ENCODE measurements at places on chromosomes 5 and 9.

DNA sequence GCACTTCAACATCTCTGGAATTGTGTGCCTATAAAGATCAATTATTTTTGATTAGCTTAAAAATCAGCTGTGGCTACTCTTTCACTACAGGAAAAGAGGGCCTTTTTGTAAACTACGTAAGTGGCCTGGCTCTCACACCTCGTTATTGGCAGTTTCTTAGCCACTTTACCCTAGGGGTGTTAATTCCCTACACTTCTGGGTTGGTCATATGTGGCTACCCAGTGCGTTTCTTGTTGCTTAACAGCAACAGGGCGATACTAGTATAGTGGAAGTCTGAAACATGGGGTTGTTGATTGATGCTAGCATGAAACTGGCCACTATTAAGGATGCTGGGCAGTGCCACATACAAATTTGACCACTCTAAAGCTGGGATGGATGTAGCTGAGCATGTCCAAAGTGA is 174.7 kb upstream of the CDH12 start:
- DNase-seq = no peak

GRCh38 chr5:58231041-58231440 is 228.8 kb downstream of the PLK2 start:
- DNase-seq = no peak

DNA sequence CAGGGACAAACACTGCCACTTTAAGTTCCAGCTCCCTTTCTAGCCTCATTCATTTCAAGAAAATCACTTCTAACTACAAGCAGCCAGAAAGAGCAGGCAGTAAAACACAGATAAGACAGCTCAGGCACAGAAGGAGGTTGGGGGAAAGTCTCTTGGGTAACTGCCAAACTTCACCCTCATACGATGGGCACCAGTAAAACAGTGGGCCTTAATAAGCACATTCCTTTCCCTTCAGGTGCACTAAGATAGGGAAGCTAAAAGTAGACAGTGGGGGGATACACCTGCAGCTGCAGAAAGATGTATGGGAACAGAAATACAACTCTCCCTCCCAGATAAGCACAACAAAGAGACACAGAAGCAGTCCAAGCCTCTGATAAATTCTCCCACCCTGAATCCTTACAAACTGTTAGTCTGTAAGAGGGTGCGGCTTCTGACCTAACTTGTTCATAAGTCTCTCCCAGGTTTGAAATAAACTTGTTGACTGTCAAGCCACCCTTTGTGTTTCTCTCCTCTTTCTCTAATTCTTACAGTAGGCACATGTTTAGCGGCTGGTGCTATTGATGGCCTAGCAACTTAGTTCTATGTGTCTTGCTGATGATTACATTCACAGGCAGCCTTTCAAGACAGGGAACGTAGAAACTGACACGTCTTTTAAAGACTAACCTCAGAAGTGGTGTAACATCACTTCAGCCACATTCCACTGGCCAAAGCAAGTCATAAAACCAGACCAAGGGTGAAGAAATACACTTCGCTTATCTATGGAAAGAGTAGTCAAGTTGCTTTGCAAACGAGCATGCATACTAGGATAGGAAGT is 6.8 kb upstream of the CKS2 start:
- DNase-seq = no peak

DNA sequence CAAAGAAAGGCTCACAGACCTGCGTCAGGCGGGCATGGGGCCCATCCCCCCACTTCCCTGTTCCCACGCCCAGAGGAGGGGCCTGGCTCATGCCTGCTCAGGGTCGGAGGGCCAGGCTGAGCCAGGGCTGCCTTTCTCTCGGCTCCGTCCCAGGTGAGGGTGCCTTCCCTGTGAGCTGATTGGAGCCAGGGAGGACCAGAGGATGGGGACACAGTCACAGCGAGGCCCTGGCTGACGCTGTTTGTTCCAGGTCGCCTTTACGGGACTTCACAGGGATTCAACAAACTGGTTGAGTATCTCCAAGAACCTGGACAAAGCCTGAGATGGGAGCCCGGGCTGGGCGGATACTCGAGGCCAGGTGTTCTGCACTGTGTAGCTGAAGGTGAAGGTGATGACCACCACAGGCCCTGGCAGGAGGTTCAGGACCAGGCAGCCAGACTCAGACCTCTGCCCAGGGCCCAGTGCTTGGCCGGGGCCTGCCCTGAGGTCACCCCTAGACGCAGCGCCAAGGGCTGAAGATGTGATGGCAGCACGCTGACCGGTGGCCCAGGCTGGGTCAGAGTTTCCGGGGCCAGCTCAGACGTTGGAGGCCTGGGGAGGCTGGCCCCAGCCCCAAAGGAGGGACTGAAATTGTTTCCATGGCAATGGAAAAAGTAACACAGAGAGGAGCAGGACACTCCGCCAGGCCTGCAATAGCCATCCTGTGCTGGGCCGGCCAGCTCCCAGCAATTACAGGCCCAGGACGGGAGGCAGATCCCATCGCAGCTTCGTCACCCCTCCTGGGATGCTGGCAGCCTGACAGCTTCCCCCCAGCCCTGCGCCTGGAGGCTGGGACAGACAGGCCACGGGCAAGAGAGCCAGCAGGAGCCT is 65.3 kb upstream of the ADAMTS2 start:
- DNase-seq = no peak

GRCh38 chr5:52786391-52786790 is 1.3 kb upstream of the ITGA1 start:
- no peak for DNase-seq

DNA sequence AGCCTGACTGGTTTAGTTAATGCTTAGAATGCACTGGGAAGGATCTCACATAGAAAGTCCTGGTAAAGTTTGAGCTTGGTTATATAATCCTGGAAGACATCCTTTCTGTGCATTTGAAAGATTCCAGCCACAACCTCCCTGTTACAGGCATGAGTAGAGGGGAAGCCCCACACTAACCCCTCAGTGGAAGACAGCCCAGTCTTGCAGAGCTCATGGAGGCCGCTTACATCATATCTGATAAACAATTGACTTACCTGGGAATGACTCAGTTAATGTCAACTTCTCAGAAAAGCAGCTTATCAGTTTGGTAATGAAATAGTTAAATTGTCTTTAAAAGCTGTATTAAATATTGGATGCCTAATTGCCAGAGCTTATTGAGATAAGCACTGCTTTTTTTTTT is 28.1 kb upstream of the PDE8B start:
- no peak for DNase-seq

DNA sequence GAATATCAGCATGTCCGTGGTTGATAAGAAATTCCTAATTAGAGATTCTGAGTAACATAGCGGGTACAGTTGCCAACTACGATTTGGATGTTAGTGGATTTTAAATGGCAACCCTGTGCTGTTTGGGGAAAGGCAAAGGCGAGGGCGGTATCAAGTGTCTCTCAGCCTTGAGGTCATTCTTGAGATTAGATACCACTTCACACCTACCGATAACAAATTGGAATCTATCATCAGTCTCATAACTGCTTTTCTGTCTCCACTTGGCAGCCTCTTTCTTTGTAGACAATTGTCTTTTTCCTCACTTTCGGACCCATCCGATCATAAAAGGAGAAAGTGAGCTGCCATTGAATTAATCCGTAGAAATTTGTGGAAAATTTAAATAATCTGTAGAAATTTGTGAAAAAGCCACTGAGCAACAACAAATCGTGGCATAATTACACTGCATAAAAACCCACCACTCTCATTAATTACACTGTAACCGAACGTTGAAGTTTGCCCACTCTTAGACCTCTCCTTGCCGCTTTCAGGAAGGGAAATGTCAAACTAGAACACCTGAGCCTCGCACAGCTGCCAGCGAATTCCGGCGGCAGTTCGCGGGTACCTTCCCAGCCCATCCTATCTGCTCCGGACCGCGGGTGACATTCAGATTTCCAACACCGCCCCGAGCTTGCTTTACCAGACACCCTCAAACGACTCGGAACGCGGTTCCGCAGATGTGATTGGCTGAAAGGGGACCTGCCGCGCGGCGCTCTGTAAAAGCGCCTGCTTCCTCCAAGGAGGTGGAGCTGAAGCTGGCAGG is 849 bp upstream of the RGMB start:
- peak; percentile 31 for DNase-seq

GRCh38 chr9:105065098-105066088 is 137.4 kb upstream of the ABCA1 start:
- DNase-seq = no peak

GRCh38 chr9:77952635-77953328 is 78.8 kb downstream of the GNAQ start:
- no peak for DNase-seq

- no peak for DNase-seq
Measured at GRCh38 chr9:92289708-92290390, 3.6 kb downstream of the IARS1 start.

DNA sequence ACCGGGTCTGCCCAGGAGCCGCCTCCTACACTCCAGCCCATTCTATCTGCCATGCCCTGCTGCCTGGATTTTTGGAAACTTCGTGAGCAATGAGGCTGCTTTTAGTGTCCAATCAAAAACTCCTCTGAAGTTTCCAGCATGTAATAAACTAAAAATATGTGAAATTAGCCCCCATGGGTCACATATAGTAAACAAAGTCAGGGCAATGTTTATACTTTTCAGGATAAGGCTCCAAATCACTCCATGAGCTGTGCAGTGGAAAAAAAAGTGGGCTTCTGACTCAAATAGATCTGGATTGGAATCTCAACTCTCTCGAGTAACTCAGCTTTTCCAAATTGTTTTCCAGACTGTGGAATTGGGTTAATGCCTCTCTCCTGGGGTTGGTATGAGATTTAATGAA is 68.2 kb downstream of the PIK3R1 start:
- DNase-seq = no peak

GRCh38 chr9:130144703-130145102 is 27.5 kb upstream of the NCS1 start:
- DNase-seq = no peak

GRCh38 chr9:71703172-71703872 is 65.0 kb downstream of the CEMIP2 start:
- DNase-seq = no peak
